ENCODE measurements at places on chromosomes 7 and 10.

GRCh38 chr10:43218206-43218950 is 48.5 kb downstream of the RASGEF1A start:
- no peaks in the 10 kb centered on the region for H3K36me3 ChIP-seq
- no peak for DNase-seq
- H3K4me1 ChIP-seq: peaks cover 1% of the 10 kb centered on the region
- no peak overlapping the region for H3K4me3 ChIP-seq

GRCh38 chr7:105857009-105857952 is 19.1 kb downstream of the ATXN7L1 start:
- H3K4me3 ChIP-seq: peak overlapping the region; percentile 0
- no peaks in the 10 kb centered on the region for H3K27me3 ChIP-seq
- peaks cover 46% of the 10 kb centered on the region for H3K4me1 ChIP-seq
- peak; percentile 20 for DNase-seq

DNA sequence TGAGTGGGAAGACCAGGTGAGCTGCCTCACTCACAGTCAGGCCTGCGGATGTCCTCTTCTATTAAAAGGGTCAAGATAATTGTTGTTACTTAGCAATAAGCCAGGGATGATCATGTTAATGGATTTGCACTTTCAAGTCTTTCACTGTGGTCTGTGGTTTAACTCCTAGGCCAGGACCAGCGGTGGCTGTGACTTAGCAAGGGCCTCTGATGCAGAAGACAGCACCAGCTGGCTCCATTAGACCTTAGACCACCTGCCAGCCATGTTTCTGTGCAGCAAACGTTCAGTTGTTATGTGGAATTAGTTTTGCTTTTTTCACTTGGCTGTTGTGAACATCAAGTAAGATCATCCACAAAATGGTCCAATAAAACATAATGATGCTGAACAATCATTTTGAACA is 537.3 kb downstream of the TNS3 start:
- H3K27ac ChIP-seq: no peak overlapping the region
- DNase-seq: no peak
- no peak overlapping the region for H3K4me3 ChIP-seq
- no peaks in the 10 kb centered on the region for H3K4me1 ChIP-seq
- peaks cover 3% of the 10 kb centered on the region for H3K27me3 ChIP-seq

DNA sequence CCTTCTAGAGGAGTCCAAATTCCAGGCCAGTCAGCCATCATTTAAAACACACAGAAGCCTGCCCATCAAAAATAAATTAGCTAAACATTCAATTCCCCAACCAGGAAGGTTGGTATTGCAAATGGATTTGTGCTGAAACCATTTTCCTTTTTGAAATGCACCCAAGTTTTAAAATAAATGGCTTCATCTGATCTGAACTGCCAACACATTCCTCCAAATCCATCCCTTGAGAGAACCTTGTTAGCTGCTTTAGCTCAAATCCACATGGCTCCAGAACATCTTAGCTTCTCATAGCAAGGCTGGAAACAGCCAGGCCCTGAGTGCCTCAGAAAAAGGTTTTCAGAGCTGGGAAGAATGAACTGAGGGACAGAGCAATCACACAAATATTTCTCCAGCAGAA is 306.3 kb downstream of the FZD1 start:
- no peak for DNase-seq
- H3K36me3 ChIP-seq: no peaks in the 10 kb centered on the region
- no peak overlapping the region for H3K27ac ChIP-seq
- H3K4me3 ChIP-seq: no peak overlapping the region
- no peaks in the 10 kb centered on the region for H3K4me1 ChIP-seq

DNA sequence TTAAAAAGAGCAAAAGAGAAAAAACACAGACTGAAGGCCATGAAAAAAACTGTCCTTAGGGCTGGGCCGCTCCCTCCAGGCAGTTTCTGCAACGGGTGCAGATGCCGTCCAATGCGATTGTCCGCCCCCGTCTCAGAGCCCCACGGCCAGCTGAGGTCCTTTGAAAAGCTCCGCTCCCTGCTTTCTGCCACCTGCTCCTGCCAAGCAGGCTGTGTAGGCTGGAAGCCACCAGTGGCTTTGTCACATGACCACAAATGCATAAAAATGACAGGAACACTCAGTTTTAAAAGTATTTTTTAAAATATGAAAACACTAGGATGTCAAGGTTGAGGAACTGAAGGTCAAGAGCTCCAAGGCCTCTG is 71.7 kb downstream of the AMZ1 start:
- H3K4me3 ChIP-seq: no peak overlapping the region
- DNase-seq: no peak
- no peak overlapping the region for H3K27ac ChIP-seq
- H3K27me3 ChIP-seq: no peaks in the 10 kb centered on the region

- H3K4me3 ChIP-seq: no peak overlapping the region
- H3K36me3 ChIP-seq: no peaks in the 10 kb centered on the region
- no peak overlapping the region for H3K27ac ChIP-seq
- no peaks in the 10 kb centered on the region for H3K4me1 ChIP-seq
- no peaks in the 10 kb centered on the region for H3K27me3 ChIP-seq
- DNase-seq: no peak
Measured at GRCh38 chr7:81680120-81680519, 89.7 kb downstream of the HGF start.

GRCh38 chr10:124008187-124008586 is 85.2 kb downstream of the CHST15 start:
- no peaks in the 10 kb centered on the region for H3K27me3 ChIP-seq
- no peaks in the 10 kb centered on the region for H3K36me3 ChIP-seq
- no peak for DNase-seq
- no peak overlapping the region for H3K4me3 ChIP-seq

DNA sequence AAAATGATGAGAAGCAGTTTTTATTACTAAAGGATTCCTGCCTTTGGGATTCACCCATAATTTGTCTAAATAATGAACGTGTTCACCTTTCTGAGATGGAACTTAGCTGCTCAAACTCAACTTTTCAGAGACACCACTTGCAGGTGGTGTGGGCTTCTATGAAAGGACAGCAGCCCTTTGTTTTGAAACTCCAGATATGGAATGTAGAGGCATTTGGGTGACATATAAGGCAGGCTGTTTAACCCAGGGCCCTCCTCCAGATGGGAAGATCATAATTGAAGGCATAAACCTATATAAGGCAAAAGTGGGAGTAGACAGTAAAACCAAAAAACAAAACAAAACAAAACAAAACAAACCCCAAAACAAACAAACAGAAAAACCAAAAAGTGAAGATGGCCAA is 11.9 kb upstream of the HUS1 start:
- no peaks in the 10 kb centered on the region for H3K36me3 ChIP-seq
- peak overlapping the region; percentile 92 for H3K4me3 ChIP-seq

DNA sequence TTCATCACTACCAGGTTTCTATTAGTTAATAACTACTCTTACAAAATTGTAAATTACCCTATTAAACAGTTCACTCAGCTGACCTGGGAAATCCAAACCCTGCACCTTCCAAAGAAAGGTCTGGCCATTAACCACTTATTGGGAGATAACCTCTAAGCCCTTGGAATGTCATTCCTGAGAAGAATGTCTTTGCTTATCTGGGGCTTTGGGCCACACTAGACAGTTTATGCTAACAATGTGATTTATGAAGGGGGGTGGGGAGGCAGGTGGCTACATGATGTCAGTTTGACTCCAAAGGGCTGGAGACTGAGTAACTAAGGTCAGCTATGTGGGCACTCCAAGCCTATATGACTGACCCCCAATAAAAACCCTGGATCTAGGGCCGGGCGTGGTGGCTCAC is 50.7 kb downstream of the AKR1D1 start:
- no peaks in the 10 kb centered on the region for H3K4me1 ChIP-seq
- no peak overlapping the region for H3K4me3 ChIP-seq
- DNase-seq: no peak
- H3K27ac ChIP-seq: no peak overlapping the region
- H3K36me3 ChIP-seq: no peaks in the 10 kb centered on the region
- H3K27me3 ChIP-seq: no peaks in the 10 kb centered on the region

DNA sequence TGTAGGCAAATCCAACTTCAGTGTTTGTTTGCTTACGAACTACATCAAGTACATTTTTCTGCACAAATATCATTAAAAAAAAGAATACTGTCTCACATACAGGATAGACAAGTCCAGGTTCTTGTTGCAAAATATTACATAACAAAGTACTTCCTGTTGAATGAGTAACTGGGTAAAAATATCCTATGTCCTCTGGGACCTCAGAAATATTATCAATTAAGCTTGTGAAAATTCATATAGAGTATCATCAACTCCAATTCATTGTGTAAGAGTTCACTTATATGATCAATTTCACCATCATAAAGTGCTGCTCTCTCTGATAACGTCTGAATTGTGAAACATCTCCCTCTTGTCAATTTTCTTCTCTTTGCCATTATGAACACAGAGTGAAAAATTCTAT is 22.6 kb downstream of the HERC4 start:
- H3K27me3 ChIP-seq: no peaks in the 10 kb centered on the region
- no peak overlapping the region for H3K27ac ChIP-seq
- H3K36me3 ChIP-seq: peaks cover 8% of the 10 kb centered on the region
- peak overlapping the region; percentile 6 for H3K4me3 ChIP-seq

DNA sequence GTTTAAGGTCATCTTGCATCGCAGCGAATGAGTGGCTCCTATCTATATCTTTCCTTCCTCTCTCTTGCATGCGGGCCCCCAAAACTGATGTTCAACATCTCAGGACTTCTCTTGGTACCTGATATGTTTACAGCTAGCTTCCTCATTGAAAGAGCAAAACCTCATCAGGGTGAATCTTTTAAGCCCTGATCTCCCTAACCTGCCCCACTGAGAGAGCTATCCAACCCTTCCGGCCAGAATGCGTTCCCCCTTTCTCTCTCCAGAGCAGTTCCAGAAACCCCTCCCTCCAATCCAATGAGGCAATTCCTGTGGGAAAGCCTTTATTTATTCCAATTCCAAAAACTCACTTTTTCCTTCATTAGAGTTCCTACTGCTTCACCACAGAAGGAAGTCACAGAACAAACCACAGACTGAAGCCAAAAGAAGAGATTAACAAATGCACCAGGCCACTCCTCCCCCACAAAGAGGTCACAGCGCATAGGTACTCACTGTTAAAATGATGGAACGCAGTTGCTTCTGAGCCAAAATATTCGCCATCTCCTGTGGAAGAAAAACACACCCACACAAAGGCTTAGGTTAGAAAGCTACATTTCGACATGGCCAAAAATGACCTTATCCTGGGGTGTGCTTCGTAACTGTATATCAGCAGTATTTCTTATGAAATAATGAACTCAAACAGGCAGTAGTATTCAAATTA is 232.4 kb downstream of the ELMO1 start:
- H3K4me3 ChIP-seq: no peak overlapping the region
- peaks cover 67% of the 10 kb centered on the region for H3K36me3 ChIP-seq
- H3K4me1 ChIP-seq: peaks cover 10% of the 10 kb centered on the region
- H3K27me3 ChIP-seq: no peaks in the 10 kb centered on the region
- no peak for DNase-seq
- no peak overlapping the region for H3K27ac ChIP-seq

- no peak overlapping the region for H3K27ac ChIP-seq
- DNase-seq: no peak
- peaks cover 21% of the 10 kb centered on the region for H3K4me1 ChIP-seq
- no peaks in the 10 kb centered on the region for H3K27me3 ChIP-seq
- H3K36me3 ChIP-seq: peaks cover 5% of the 10 kb centered on the region
Measured at GRCh38 chr10:119253433-119254174, 46.2 kb downstream of the GRK5 start.

- no peak overlapping the region for H3K27ac ChIP-seq
- H3K36me3 ChIP-seq: no peaks in the 10 kb centered on the region
- DNase-seq: no peak
- peaks cover 1% of the 10 kb centered on the region for H3K27me3 ChIP-seq
Measured at GRCh38 chr7:7329326-7329725, 147.0 kb downstream of the C1GALT1 start.

DNA sequence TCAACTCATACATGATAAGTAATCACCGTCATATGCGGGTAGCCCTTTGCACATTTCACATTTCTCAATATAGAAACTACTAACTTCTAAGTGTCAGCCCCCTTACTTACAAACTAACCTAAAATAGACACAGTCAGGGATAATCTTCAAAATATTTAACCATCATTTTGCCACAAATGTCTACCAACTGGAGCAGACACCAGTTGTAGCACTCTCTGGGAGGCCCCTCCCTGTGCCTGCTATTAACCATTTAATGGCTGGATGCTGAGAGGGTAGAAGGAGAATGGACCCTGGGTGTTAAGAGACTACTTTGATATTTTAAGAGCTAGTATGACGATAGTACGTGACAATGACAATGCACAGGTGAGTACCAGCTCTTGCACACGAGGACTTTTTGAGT is 116.4 kb downstream of the SORBS1 start:
- H3K4me3 ChIP-seq: no peak overlapping the region
- no peaks in the 10 kb centered on the region for H3K36me3 ChIP-seq
- DNase-seq: no peak

DNA sequence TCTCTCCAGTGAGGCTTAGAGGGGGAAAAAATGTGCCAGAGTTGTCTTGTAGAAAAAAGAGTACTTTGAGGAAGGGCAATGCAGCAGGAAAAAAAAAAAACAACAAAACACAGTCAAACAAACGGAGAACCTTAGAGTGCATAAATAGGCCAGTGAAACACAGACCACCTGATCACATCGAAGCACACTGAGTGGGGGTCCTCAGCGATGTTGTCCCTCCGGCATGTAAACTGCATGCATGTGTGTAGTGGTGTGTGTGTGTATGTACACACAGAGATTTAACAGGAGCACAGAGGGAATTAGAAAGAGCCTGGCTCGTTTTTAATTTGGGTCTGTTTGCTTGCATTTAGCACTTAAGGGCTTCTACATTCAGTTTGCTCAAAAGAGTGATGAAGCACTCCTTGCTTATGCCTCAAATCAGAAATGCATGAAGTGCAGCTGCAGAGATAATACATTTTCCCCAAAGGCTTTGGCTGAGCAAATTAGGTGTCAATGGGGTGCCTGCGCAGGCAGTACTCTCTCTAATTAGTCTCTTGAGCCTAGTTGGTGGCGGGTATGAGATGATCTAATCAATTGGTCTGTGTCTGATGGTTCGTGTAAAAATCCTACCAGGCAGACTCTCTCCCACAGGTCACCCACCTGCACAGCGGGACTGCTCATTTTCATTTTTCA is 62.7 kb upstream of the FZD1 start:
- no peak overlapping the region for H3K27ac ChIP-seq
- H3K4me3 ChIP-seq: no peak overlapping the region
- no peak for DNase-seq
- no peaks in the 10 kb centered on the region for H3K4me1 ChIP-seq
- H3K36me3 ChIP-seq: no peaks in the 10 kb centered on the region

GRCh38 chr10:73899423-73899822 is 11.5 kb upstream of the PLAU start:
- peaks cover 12% of the 10 kb centered on the region for H3K27me3 ChIP-seq
- no peak overlapping the region for H3K27ac ChIP-seq
- H3K4me1 ChIP-seq: no peaks in the 10 kb centered on the region
- no peaks in the 10 kb centered on the region for H3K36me3 ChIP-seq
- no peak overlapping the region for H3K4me3 ChIP-seq

DNA sequence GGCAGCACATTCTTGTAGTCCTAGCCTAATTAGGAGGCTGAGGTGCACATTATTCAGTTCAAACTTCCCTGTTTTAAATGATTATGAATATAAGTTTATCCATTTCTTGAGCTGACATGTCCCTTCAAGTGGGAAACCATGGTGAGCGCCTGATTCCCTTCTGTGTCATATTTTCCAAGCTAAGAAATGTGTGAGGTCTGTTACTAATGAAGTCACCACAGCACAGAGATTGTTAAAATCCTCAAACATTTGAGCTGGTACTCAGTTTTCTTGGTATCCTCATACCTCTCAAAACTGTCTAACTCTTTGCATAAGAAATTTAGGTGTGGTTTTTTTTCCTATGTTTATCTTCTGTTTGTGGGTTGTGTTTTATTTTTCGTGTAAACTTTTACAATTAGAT is 926.8 kb downstream of the GATA3 start:
- no peak overlapping the region for H3K4me3 ChIP-seq
- DNase-seq: no peak
- H3K36me3 ChIP-seq: no peaks in the 10 kb centered on the region
- no peaks in the 10 kb centered on the region for H3K27me3 ChIP-seq
- no peak overlapping the region for H3K27ac ChIP-seq
